CD4-positive, CD25-positive, alpha-beta regulatory T cell (primary cell): ENCODE measurements at places on chromosomes 13 and 19.

GRCh38 chr19:1674293-1674679 is 21.9 kb upstream of the TCF3 start:
- peaks cover 10% of the 10 kb centered on the region for H3K4me1 ChIP-seq
- peaks cover 3% of the 10 kb centered on the region for H3K27me3 ChIP-seq
- no peak overlapping the region for H3K4me3 ChIP-seq
- no peak overlapping the region for H3K27ac ChIP-seq

DNA sequence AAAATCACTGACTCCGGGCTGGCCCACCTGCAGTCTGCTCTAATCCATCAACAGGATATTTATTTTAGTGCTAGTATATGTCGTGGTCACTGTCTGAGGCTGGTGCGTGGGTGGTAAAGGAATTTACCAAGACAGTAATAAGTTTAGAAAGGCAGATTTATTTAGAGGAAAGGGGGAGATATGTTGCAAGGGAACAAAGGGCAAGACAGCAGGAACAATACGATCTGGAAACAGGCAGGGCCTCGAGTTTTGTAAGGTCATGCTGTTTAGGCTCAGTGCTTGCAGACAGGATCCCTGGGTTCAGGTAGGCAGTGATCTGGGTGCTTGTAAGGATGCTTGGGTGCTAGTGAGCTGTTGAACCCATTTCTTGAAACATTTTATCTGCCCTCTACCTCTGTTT is 748.2 kb upstream of the SLITRK5 start:
- H3K4me1 ChIP-seq = no peaks in the 10 kb centered on the region
- H3K27ac ChIP-seq = no peak overlapping the region
- no peaks in the 10 kb centered on the region for H3K27me3 ChIP-seq
- DNase-seq = no peak
- H3K36me3 ChIP-seq = no peaks in the 10 kb centered on the region

- H3K27me3 ChIP-seq = no peaks in the 10 kb centered on the region
- H3K36me3 ChIP-seq = peaks cover 26% of the 10 kb centered on the region
- no peak overlapping the region for H3K27ac ChIP-seq
- no peak for DNase-seq
These were observed 5.6 kb downstream of the PPP1R15A start for GRCh38 chr19:48877855-48878195.

GRCh38 chr19:2711172-2711874 is 8.8 kb upstream of the GNG7 start:
- no peaks in the 10 kb centered on the region for H3K27me3 ChIP-seq
- no peak for DNase-seq
- no peak overlapping the region for H3K27ac ChIP-seq
- H3K4me3 ChIP-seq = no peak overlapping the region
- H3K4me1 ChIP-seq = no peaks in the 10 kb centered on the region

DNA sequence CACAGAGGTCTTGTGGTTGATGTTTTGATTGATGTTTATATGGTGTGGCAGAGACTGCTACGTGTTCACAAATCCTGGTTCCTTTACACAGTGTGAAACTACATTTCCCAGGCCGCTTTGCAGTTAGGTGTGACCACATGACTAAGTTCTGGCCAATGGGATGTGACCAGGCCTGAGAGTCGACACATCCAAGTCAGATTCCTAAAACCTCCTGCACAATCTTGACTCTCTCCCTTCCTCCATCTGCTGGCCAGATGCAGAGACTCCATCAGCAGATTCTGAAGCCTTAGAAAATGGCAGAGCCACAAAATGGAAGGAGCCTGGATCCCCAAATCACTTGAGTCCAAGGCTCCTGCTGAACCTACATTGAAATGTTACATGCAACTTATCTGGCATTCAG is 12.6 kb downstream of the CD37 start:
- H3K36me3 ChIP-seq = no peaks in the 10 kb centered on the region
- no peaks in the 10 kb centered on the region for H3K27me3 ChIP-seq
- H3K27ac ChIP-seq = no peak overlapping the region
- H3K4me1 ChIP-seq = no peaks in the 10 kb centered on the region
- no peak for DNase-seq
- H3K4me3 ChIP-seq = no peak overlapping the region

- DNase-seq = no peak
- no peaks in the 10 kb centered on the region for H3K27me3 ChIP-seq
- no peaks in the 10 kb centered on the region for H3K4me1 ChIP-seq
- H3K27ac ChIP-seq = no peak overlapping the region
- H3K36me3 ChIP-seq = no peaks in the 10 kb centered on the region
- H3K4me3 ChIP-seq = no peak overlapping the region
These were observed 61.8 kb downstream of the RXFP2 start for GRCh38 chr13:31801088-31801487.

DNA sequence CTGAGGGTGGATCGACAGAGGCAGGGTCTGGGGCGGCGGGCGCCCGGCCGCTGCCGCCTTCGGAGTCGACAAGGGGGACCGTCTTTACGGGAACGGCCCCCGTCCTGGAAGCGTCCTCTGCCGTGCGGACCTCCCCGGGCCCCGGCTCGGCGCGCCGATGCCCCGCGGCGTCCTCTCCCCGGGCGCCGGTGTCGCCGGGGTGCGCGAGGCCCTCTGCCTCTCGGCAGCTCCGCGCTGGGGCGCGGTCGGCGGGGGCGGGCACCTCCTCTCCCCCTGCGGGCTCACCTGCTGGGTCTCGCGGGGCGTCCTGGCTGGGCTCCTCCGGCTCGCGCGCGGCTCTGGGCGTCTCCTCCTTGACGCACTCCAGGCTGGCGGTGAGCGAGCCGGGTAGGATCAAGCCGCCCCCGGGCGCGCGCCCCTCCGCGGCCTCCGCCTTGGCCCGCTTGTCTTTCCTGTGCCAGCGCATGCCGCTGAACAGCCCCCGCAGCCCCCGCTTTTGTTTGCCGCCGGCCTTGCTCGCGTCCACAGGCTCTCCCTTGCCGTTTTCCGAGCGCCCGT is 1.5 kb downstream of the AMER2 start:
- no peak overlapping the region for H3K27ac ChIP-seq
- H3K36me3 ChIP-seq = no peaks in the 10 kb centered on the region
- no peak for DNase-seq
- H3K4me1 ChIP-seq = peaks cover 9% of the 10 kb centered on the region
- H3K27me3 ChIP-seq = peaks cover 36% of the 10 kb centered on the region

- H3K4me1 ChIP-seq = peaks cover 9% of the 10 kb centered on the region
- H3K27ac ChIP-seq = no peak overlapping the region
- no peaks in the 10 kb centered on the region for H3K36me3 ChIP-seq
- H3K4me3 ChIP-seq = peak overlapping the region; percentile 48
- no peaks in the 10 kb centered on the region for H3K27me3 ChIP-seq
These were observed 75.8 kb upstream of the UBAC2 start for GRCh38 chr13:99124794-99125316.

GRCh38 chr19:35162471-35163326 is 8.2 kb downstream of the FXYD5 start:
- no peaks in the 10 kb centered on the region for H3K27me3 ChIP-seq
- peaks cover 98% of the 10 kb centered on the region for H3K36me3 ChIP-seq
- H3K4me3 ChIP-seq = no peak overlapping the region
- peak overlapping the region; percentile 34 for H3K27ac ChIP-seq
- peaks cover 20% of the 10 kb centered on the region for H3K4me1 ChIP-seq

DNA sequence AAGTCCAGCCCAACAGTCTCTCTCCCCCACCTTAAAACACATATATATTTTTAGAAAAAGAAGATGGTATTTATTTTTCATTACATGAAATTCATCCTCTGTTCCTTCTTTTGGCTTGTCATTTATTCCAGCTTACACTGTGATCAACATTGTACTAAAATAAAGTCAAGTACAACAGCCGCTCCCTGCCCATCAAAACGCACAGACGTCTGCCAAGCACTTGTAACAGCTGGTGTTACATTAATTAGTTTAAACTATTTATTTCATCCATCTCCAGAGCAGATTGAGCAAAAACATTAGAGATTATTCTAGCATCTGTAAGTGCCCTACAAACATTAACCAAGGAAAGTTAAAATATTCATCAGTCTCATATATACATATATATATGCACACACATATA is 350.5 kb downstream of the DACH1 start:
- no peaks in the 10 kb centered on the region for H3K27me3 ChIP-seq
- H3K4me1 ChIP-seq = no peaks in the 10 kb centered on the region
- H3K4me3 ChIP-seq = no peak overlapping the region
- H3K36me3 ChIP-seq = no peaks in the 10 kb centered on the region
- DNase-seq = no peak
- no peak overlapping the region for H3K27ac ChIP-seq

DNA sequence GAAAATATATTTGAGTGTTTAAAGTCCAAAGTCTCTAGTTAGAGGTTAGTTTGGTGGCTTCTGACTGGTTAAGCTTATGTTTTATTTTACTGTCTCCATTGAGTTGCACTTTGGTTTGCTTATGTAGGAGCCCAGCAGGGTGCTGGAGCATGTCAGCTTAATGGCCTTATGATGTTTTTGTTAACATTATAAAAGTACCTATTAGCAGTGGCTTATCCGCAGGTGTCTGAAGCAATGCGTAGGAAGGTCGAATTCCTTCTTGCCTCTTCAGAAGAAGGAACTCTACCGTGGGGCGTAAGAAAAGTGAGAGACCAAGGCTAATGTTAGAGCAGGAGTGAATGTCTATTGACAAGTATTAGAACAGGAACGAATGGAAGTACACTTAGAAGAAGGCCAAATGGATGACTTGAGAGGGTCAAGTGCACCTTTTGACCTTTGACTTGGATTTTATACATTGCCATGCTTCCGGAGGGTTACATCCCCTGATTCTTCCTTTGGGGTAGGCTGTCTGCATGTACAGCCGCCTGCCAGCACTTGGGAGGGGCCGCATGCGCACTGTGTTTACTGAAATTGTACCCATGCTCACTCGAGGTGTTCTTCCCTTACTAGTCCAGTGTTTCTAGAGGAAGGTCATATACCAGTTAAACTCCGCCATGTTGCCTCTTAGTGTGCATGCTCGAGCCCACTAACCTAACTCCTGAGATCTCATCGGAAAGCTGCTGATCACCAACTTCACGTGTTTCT is 793.9 kb upstream of the PCDH9 start:
- no peak overlapping the region for H3K27ac ChIP-seq
- no peaks in the 10 kb centered on the region for H3K36me3 ChIP-seq
- no peaks in the 10 kb centered on the region for H3K27me3 ChIP-seq
- H3K4me1 ChIP-seq = no peaks in the 10 kb centered on the region

- peaks cover 5% of the 10 kb centered on the region for H3K4me1 ChIP-seq
- H3K27me3 ChIP-seq = no peaks in the 10 kb centered on the region
- H3K36me3 ChIP-seq = no peaks in the 10 kb centered on the region
These were observed 8.9 kb upstream of the ELF1 start for GRCh38 chr13:41028051-41028450.

- DNase-seq = no peak
- H3K27me3 ChIP-seq = no peaks in the 10 kb centered on the region
- no peak overlapping the region for H3K27ac ChIP-seq
- H3K4me1 ChIP-seq = no peaks in the 10 kb centered on the region
- H3K36me3 ChIP-seq = no peaks in the 10 kb centered on the region
- no peak overlapping the region for H3K4me3 ChIP-seq
These were observed 1459.5 kb upstream of the PCDH20 start for GRCh38 chr13:62875118-62875640.

DNA sequence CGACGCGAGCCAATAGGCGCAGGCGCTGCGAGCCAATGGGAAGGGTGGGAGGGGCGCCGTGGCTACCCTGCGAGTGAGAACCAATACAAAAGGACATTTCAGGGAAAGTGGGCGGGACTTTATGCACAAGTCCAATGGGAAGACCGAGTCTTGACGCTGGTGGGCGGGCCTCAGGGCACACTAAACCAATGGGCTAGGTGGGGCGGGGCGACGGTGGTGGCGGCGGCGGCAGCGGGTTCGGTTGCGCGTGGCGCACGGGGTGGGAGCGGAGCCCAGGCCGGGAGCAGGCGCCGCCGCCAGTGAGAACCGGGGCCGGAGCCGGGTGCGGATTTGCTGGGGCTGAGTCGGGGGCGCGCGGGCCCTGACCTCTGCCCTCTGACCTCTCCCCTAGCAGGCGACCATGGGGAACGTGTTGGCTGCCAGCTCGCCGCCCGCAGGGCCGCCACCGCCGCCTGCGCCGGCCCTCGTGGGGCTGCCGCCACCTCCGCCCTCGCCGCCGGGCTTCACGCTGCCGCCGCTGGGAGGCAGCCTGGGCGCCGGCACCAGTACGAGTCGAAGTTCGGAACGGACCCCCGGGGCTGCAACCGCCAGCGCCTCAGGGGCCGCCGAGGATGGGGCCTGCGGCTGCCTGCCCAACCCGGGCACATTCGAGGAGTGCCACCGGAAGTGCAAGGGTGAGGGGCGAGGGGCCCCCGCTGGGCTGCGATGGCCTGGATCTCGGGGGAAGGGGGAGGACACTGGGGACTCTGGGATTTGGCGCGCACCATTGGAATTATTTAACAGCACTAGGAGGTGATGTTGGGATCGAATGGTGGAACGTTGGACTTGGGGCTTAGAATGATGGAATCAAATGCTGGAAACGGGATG is at the start of gene TOMM40:
TSS of gene TOMM40 (plus strand) at position 239 of the 867 bp plus-strand sequence. CDS start at position 401, 162 bp downstream.
- H3K36me3 ChIP-seq = peaks cover 29% of the 10 kb centered on the region
- peaks cover 19% of the 10 kb centered on the region for H3K4me1 ChIP-seq
- H3K27me3 ChIP-seq = no peaks in the 10 kb centered on the region
- peak within 1 kb of the TSS; percentile 98 for H3K27ac ChIP-seq

GRCh38 chr19:17289489-17289888 is 7.8 kb downstream of the ANKLE1 start:
- peak; percentile 73 for DNase-seq
- H3K4me1 ChIP-seq = peaks cover 11% of the 10 kb centered on the region
- no peak overlapping the region for H3K27ac ChIP-seq
- H3K36me3 ChIP-seq = no peaks in the 10 kb centered on the region
- no peak overlapping the region for H3K4me3 ChIP-seq
